ENCODE measurements at places on chromosomes 6 and 20. TPM values are rescaled to one million over a fixed set of nuclear protein-coding genes. Genes with fewer than 3 reads are reported as not detected.

GRCh38 chr6:53330137-53330536 is 18.6 kb downstream of the ELOVL5 start:
- DNase-seq = no peak

- DNase-seq = no peak
Measured at GRCh38 chr6:122947355-122947754, 48.7 kb upstream of the CLVS2 start.

GRCh38 chr6:157982102-157982562 is 469 bp downstream of the SYNJ2 start:
- peak; percentile 82 for DNase-seq

DNA sequence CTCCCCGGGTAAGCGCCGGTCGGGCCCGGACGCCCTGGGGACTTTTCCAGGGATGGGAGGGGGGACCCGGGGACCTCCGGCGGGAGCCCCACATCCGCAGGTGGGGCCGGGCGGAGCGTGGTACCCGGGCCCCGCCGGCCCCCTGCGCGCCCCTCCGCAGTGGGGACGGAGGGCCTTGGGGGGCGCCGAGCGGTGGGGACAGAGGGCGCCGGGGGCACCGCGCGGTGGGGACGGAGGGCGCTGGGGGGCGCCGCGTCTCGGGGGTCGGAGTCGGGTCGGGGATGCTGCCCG is 270 bp downstream of the PLEKHG1 start:
- DNase-seq = no peak

The ADGRF5 gene
- total RNA-seq = 28.7 TPM

GRCh38 chr6:136087986-136088385 is 162.1 kb downstream of the MTFR2 start:
- no peak for DNase-seq

The ZNF343 gene
- 13.9 TPM for total RNA-seq

- DNase-seq = no peak
Measured at GRCh38 chr6:108156180-108156937, 9.5 kb upstream of the NR2E1 start.

GRCh38 chr20:8447262-8448120 is 315.4 kb downstream of the PLCB1 start:
- DNase-seq = no peak

The IL17F gene
- total RNA-seq = not detected

The KIF6 gene
- 0.42 TPM for total RNA-seq

- no peak for DNase-seq
Measured at GRCh38 chr6:3568396-3569082, 111.7 kb upstream of the SLC22A23 start.

DNA sequence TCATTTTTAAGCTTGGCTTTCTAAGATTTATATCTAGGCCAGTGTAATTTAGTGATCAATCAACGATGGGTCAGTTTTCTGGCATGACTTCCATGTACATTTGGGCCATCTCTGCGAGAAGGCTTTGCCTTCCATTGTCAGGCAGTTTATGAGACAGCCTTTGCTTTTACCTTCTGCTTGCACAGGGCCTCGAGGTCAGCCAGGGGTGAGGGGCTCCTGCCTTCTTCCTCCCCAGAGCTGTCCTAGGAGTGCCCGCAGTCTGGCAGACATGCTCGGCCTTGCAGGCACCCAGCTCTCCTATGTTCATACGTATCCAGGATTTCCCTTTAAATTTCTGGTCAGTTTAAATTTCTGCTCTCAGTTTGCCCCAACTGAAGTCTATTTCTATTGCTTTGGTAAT is 367.2 kb downstream of the SMOC2 start:
- no peak for DNase-seq

The NMBR gene
- 0.45 TPM for total RNA-seq

DNA sequence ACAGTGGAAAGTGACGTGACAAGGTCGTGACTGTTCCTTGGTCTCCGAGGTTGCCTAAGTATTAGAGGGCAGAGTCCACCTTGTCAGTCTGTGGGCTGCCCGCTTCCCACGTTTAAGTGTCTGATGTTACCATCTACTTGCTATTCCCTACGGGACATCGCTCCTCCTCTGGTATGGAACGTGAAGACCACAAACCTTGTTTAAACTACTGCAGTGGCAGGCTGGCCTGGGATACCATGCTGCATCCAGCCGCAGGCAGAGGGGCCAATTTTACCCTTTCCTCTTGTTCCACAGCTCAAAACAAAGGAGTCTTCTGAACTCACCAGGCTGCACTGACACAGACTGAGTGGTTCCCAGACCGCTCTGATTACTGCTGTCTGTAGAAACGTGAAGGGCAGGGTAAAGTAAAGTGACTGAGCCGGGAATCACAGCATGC is 275.9 kb downstream of the FOXC1 start:
- DNase-seq = no peak

GRCh38 chr6:144762469-144762868 is 477.3 kb downstream of the UTRN start:
- DNase-seq = no peak

Measured in aorta (tissue), 5 donors.